Dermis blood vessel endothelial cell (primary cell): ENCODE measurements at places on chromosomes 4 and X.

- DNase-seq, result no peak
These were observed 2.2 kb upstream of the PCDH18 start for GRCh38 chr4:137534516-137534915.

DNA sequence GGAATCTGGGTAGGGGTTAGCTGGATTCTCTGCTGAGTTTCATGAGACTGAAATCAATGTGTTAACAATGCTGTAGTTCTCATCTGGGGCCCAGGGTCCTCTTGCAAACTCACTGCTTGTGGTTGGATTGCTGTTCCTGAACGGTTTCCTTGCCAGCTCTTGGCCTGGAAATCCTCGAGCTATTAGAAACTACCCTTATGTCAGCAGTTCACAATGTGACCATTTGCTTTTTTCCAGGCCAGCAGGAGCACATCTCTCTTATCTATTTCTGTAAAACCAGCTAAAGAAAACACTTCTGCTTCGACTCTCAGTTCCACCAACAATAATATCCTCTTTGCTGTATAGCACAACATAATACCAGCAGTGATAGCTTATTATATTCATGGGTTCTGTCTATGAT is 140.1 kb upstream of the TRAM1L1 start:
- DNase-seq, result no peak

GRCh38 chr4:111934314-111934713 is 210.9 kb upstream of the FAM241A start:
- DNase-seq, result no peak

DNA sequence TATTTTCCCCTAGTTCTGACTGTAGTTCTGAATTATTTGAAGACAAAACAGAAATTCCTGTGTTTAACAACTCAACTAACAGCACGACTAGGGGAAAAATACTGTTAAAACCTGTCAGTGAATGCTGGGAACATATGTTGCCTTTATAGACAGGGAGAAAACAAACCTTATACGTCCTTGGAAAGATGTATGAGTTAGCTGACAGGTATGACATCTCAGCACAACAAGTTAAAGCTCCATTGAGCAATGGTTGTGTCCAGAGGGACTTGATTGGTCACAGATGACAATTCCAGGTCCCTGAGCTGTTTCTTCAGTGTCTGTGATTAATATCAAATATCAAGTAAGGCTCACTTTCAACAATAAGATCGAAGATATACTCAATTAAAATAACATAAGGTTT is 58.2 kb upstream of the DDIT4L start:
- no peak for DNase-seq
